Left ventricle myocardium inferior (tissue), 1 donor: ENCODE measurements at places on chromosomes 7 and 10. TPM values are rescaled to one million over a fixed set of nuclear protein-coding genes. Genes with fewer than 3 reads are reported as not detected.

DNA sequence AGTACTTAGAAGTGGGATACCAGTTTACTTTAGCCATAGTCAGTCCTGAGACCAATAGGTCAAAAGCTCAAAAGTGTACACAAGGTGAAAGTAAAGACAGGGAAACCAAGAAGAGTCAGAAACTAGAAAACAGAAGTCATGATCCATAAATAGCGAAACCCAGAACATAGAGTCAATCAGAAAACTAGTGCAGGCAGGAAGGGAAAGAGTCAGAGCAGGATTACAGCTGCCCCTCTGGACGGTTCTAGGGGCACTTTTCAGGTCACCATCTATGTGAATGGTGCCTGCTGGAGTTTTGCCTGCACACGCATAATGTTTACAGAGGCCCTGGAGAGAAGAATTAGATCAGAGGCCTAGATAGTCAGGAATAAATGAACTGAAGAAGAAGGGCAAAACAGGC is 22.4 kb upstream of the DMTF1 start:
- no peaks in the 10 kb centered on the region for H3K4me1 ChIP-seq
- no peaks in the 10 kb centered on the region for H3K27me3 ChIP-seq
- H3K4me3 ChIP-seq: no peak overlapping the region
- no peak overlapping the region for H3K27ac ChIP-seq
- H3K36me3 ChIP-seq: no peaks in the 10 kb centered on the region

- no peak overlapping the region for H3K27ac ChIP-seq
- H3K4me1 ChIP-seq: peaks cover 6% of the 10 kb centered on the region
- peaks cover 53% of the 10 kb centered on the region for H3K27me3 ChIP-seq
- no peak overlapping the region for H3K4me3 ChIP-seq
- DNase-seq: no peak
Measured at GRCh38 chr7:44193011-44193802, 4.0 kb upstream of the GCK start.

GRCh38 chr10:51377932-51378599 is 303.8 kb downstream of the PRKG1 start:
- H3K4me3 ChIP-seq: no peak overlapping the region
- no peaks in the 10 kb centered on the region for H3K36me3 ChIP-seq
- no peak for DNase-seq
- peak overlapping the region; percentile 18 for H3K27ac ChIP-seq

GRCh38 chr7:130887182-130887956 is 153.4 kb upstream of the KLF14 start:
- H3K27me3 ChIP-seq: no peaks in the 10 kb centered on the region
- DNase-seq: no peak
- no peak overlapping the region for H3K4me3 ChIP-seq
- H3K27ac ChIP-seq: peak overlapping the region; percentile 70
- H3K4me1 ChIP-seq: peaks cover 78% of the 10 kb centered on the region
- peaks cover 40% of the 10 kb centered on the region for H3K36me3 ChIP-seq

DNA sequence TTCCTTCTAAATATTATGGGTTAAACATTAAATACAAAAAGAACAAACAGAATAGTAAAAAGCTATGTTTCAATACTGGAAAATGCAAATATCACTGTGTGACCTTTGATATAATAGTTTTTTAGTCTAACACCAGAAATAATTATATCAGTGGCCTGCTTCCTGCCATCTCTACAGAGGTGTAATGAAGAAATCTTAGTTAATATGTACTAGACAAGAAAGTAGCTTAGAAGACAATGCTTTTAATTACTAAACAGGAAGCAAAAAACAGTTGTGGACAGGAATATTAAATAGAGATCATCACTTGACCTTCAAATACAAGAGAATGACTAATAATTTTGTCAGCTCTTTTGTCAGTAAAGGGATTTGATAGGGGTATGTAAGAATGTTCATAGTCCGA is 47.4 kb upstream of the LRRN3 start:
- no peak overlapping the region for H3K27ac ChIP-seq
- H3K4me3 ChIP-seq: no peak overlapping the region
- no peaks in the 10 kb centered on the region for H3K4me1 ChIP-seq
- no peak for DNase-seq
- no peaks in the 10 kb centered on the region for H3K27me3 ChIP-seq
- no peaks in the 10 kb centered on the region for H3K36me3 ChIP-seq

GRCh38 chr10:67520924-67521520 is 175.0 kb downstream of the CTNNA3 start:
- no peak for DNase-seq
- H3K27ac ChIP-seq: no peak overlapping the region
- no peak overlapping the region for H3K4me3 ChIP-seq

The ADO gene
- total RNA-seq: 18.9 TPM

The KIF11 gene
- 0.96 TPM for total RNA-seq

The ATP5MK gene
- 1,231 TPM for total RNA-seq

The FAM241B gene
- total RNA-seq: 5.3 TPM

The FFAR4 gene
- total RNA-seq: 0.08 TPM

The NME8 gene
- total RNA-seq: not detected
